ENCODE measurements at places on chromosomes 6 and 20.

GRCh38 chr6:88722686-88723085 is 240.7 kb downstream of the RNGTT start:
- peaks cover 16% of the 10 kb centered on the region for H3K4me1 ChIP-seq
- peaks cover 6% of the 10 kb centered on the region for H3K36me3 ChIP-seq
- no peaks in the 10 kb centered on the region for H3K27me3 ChIP-seq
- H3K27ac ChIP-seq: no peak overlapping the region
- no peak overlapping the region for H3K4me3 ChIP-seq

GRCh38 chr6:3349388-3350251 is 90.9 kb downstream of the PSMG4 start:
- no peaks in the 10 kb centered on the region for H3K4me1 ChIP-seq
- peaks cover 36% of the 10 kb centered on the region for H3K27me3 ChIP-seq
- no peak overlapping the region for H3K4me3 ChIP-seq
- H3K36me3 ChIP-seq: no peaks in the 10 kb centered on the region
- no peak overlapping the region for H3K27ac ChIP-seq

DNA sequence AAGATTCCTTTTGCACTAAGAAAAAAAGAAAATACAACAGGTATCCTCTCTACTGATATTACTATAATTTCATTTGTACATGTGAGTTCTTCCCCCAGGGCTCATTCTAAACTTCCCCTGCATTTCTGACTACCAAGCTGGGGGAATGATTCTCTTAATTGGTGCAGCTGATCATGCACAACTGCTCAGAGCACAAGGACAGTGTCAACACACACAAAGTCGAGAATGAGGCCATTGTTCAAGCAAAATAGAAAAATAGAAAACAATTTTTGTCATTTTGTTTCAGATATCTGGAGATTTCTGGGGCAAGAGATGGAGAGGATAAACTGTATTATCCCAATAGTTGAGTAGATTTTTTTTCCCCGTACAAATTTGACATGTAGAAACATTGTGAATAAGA is 236.3 kb downstream of the HAO1 start:
- no peaks in the 10 kb centered on the region for H3K27me3 ChIP-seq
- no peak overlapping the region for H3K27ac ChIP-seq
- no peak for DNase-seq

GRCh38 chr6:80217794-80218193 is 111.3 kb downstream of the BCKDHB start:
- no peak for DNase-seq
- H3K27me3 ChIP-seq: no peaks in the 10 kb centered on the region
- no peaks in the 10 kb centered on the region for H3K4me1 ChIP-seq
- H3K36me3 ChIP-seq: no peaks in the 10 kb centered on the region
- H3K4me3 ChIP-seq: no peak overlapping the region

- H3K27me3 ChIP-seq: no peaks in the 10 kb centered on the region
- peaks cover 16% of the 10 kb centered on the region for H3K4me1 ChIP-seq
- DNase-seq: no peak
- H3K27ac ChIP-seq: no peak overlapping the region
- no peaks in the 10 kb centered on the region for H3K36me3 ChIP-seq
These were observed 105.9 kb downstream of the LY86 start for GRCh38 chr6:6694368-6694780.

GRCh38 chr6:123859291-123859690 is 55.6 kb downstream of the NKAIN2 start:
- no peaks in the 10 kb centered on the region for H3K36me3 ChIP-seq
- H3K27me3 ChIP-seq: no peaks in the 10 kb centered on the region
- DNase-seq: no peak
- no peaks in the 10 kb centered on the region for H3K4me1 ChIP-seq
- H3K4me3 ChIP-seq: no peak overlapping the region

DNA sequence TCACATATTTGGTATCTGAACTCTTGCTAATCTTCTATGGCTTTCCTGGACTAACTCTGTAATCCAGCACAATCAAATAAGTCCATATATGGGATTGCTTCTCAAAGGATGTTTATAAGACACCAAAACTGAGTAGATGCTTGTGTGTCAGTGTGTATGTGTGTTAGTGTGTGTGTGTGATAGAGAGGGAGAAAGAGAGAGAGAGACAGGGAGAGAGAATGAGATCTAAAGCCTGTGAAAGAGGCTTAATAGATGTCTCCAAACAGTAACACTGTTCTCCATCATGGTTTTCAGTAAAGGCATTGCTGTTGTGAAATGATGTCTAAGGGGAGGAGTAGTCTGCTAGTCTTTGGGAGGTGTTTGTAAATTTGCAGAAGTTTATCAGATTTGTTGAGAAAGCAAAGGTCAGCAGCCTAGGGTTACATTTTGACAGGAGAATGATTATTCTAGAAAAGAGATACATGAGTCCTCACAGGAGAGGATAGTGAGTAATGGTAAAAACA is 73.9 kb upstream of the MLIP start:
- no peak overlapping the region for H3K4me3 ChIP-seq
- H3K4me1 ChIP-seq: no peaks in the 10 kb centered on the region
- DNase-seq: no peak
- H3K27me3 ChIP-seq: peaks cover 2% of the 10 kb centered on the region
- H3K36me3 ChIP-seq: no peaks in the 10 kb centered on the region

- H3K27ac ChIP-seq: no peak overlapping the region
- H3K4me3 ChIP-seq: no peak overlapping the region
- DNase-seq: no peak
- no peaks in the 10 kb centered on the region for H3K4me1 ChIP-seq
- no peaks in the 10 kb centered on the region for H3K27me3 ChIP-seq
- no peaks in the 10 kb centered on the region for H3K36me3 ChIP-seq
These were observed 215.9 kb downstream of the CLVS2 start for GRCh38 chr6:123211777-123212545.

- no peaks in the 10 kb centered on the region for H3K27me3 ChIP-seq
- no peak for DNase-seq
- H3K27ac ChIP-seq: no peak overlapping the region
- H3K4me3 ChIP-seq: no peak overlapping the region
- H3K36me3 ChIP-seq: no peaks in the 10 kb centered on the region
- H3K4me1 ChIP-seq: no peaks in the 10 kb centered on the region
These were observed 119.4 kb downstream of the RFPL4B start for GRCh38 chr6:112466373-112467151.

All from activated T-helper 2 cell treated with anti-CD3 and anti-CD28 coated beads, Interferon-gamma antibody, Interleukin-2, Interleukin-4, amounts not matched to agents 10 μg/mL and 5 μg/mL and 100 μg/mL, durations not matched to agents 14 hours and 24 hours and 36 hours (primary cell).